ENCODE measurements at places on chromosomes 6 and 20.

DNA sequence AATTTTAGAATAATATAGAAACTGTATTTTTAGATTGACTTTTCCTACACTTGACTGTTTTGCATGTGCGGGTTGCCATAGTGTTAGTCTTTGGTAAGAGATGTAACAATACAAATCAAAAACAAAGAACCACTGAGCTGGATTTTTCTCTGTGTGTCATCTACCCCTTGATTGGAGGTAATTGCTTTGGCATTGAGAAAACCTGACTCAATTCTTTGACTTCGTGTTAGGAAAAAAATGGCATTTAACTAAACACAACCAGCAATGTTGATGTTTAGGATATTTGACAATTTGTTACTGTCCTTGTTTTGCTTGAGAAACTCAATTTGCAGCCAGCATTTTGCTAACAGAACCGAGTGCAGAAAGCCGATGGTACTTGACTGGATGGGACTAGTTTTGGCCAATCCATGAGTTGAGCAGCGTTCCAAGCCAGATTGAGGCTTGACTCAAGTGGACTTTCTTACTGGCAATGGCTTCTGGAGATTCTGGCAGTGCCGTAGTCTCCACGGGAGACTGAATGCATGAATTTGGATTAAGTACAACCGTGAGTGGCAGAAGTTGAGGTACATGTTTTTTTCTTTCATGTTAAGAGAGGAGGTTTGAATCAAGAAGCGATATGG lies 17.1 kb downstream of the TPBG start:
- peaks cover 5% of the 10 kb centered on the region for H3K36me3 ChIP-seq
- no peaks in the 10 kb centered on the region for H3K27me3 ChIP-seq
- H3K4me3 ChIP-seq = no peak overlapping the region

- H3K27ac ChIP-seq = no peak overlapping the region
- H3K4me3 ChIP-seq = no peak overlapping the region
- no peak for DNase-seq
- peaks cover 2% of the 10 kb centered on the region for H3K27me3 ChIP-seq
- H3K4me1 ChIP-seq = no peaks in the 10 kb centered on the region
- H3K36me3 ChIP-seq = no peaks in the 10 kb centered on the region
Observed at GRCh38 chr20:46541229-46541935, 9.1 kb downstream of the OCSTAMP start.

DNA sequence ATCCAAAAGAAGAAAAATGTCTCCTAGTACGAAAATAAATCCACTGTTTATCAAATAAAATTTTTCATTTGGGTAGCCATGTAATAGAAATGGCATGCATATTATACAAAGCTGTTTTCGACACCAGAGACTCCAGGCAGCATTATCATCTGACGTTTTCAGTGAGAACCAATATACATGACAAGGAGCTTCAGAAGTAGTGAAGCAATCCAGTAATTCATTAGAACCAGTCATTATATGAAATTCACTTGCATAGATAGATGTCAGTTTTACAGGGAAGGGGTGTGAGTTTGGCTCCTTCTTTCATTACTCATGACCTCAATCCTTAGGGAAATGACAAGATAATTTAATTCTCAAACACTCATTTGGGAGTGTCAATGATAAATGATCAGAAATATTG lies 14.7 kb downstream of the HTR1B start:
- no peaks in the 10 kb centered on the region for H3K36me3 ChIP-seq
- no peaks in the 10 kb centered on the region for H3K4me1 ChIP-seq
- H3K27me3 ChIP-seq = peaks cover 2% of the 10 kb centered on the region
- H3K27ac ChIP-seq = no peak overlapping the region

- no peaks in the 10 kb centered on the region for H3K36me3 ChIP-seq
- no peak overlapping the region for H3K27ac ChIP-seq
- H3K4me3 ChIP-seq = no peak overlapping the region
- DNase-seq = no peak
- no peaks in the 10 kb centered on the region for H3K27me3 ChIP-seq
Observed at GRCh38 chr6:45156075-45156474, 172.1 kb upstream of the RUNX2 start.

DNA sequence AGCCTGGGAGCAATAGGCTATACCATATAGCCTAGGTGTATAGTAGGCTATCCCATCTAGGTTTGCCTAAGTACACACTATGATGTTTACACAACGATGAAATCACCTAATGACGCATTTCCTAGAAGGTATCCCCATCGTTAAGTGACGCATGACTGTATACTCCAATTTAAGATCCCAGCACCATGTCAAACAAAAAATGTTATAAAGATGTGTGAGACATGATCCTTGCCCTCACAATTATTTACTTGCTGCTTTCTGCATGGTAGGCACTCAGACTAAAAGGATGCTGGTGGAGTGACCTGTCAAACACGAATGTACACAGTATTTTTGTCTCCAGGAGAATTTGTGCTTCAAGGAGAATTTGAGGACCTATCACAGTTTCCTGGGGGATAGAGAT lies 32.3 kb downstream of the SNAP25 start:
- DNase-seq = no peak
- no peaks in the 10 kb centered on the region for H3K36me3 ChIP-seq
- no peak overlapping the region for H3K27ac ChIP-seq
- H3K4me1 ChIP-seq = peaks cover 20% of the 10 kb centered on the region
- peaks cover 2% of the 10 kb centered on the region for H3K27me3 ChIP-seq

- peak overlapping the region; percentile 98 for H3K27ac ChIP-seq
- H3K4me1 ChIP-seq = peaks cover 24% of the 10 kb centered on the region
- peak overlapping the region; percentile 99 for H3K4me3 ChIP-seq
- DNase-seq = peak; percentile 49
- H3K27me3 ChIP-seq = peaks cover 12% of the 10 kb centered on the region
Observed at GRCh38 chr20:3889489-3890397, 556 bp downstream of the PANK2 start.

GRCh38 chr6:57172136-57173055 lies at the start of gene BAG2:
TSS of gene BAG2 (plus strand) at chr6:57172326. CDS start at chr6:57172698, 372 bp downstream.
- no peaks in the 10 kb centered on the region for H3K36me3 ChIP-seq
- H3K27me3 ChIP-seq = no peaks in the 10 kb centered on the region
- H3K4me3 ChIP-seq = peak within 1 kb of the TSS; percentile 96
- H3K4me1 ChIP-seq = no peaks in the 10 kb centered on the region
- H3K27ac ChIP-seq = peak within 1 kb of the TSS; percentile 78

- no peak overlapping the region for H3K4me3 ChIP-seq
- no peak for DNase-seq
- no peak overlapping the region for H3K27ac ChIP-seq
- H3K36me3 ChIP-seq = no peaks in the 10 kb centered on the region
- H3K27me3 ChIP-seq = peaks cover 5% of the 10 kb centered on the region
Observed at GRCh38 chr6:31265926-31266325, 6.0 kb downstream of the HLA-C start.

GRCh38 chr6:158014505-158015187 lies 33.0 kb downstream of the SYNJ2 start:
- H3K4me1 ChIP-seq = peaks cover 33% of the 10 kb centered on the region
- no peak overlapping the region for H3K4me3 ChIP-seq
- H3K36me3 ChIP-seq = peaks cover 10% of the 10 kb centered on the region
- H3K27ac ChIP-seq = no peak overlapping the region
- no peak for DNase-seq

All from glutamatergic neuron (in vitro differentiated cells).